Activated T-helper 9 cell treated with anti-CD3 and anti-CD28 coated beads, Interleukin-2, amount 50 U/mL, for 16 hours (primary cell): ENCODE measurements at places on chromosomes 6 and 20.

- DNase-seq, result no peak
Observed at GRCh38 chr6:25872814-25873213, 1.2 kb downstream of the SLC17A3 start.

- no peak for DNase-seq
Observed at GRCh38 chr6:167689278-167689677, 137.4 kb upstream of the AFDN start.

DNA sequence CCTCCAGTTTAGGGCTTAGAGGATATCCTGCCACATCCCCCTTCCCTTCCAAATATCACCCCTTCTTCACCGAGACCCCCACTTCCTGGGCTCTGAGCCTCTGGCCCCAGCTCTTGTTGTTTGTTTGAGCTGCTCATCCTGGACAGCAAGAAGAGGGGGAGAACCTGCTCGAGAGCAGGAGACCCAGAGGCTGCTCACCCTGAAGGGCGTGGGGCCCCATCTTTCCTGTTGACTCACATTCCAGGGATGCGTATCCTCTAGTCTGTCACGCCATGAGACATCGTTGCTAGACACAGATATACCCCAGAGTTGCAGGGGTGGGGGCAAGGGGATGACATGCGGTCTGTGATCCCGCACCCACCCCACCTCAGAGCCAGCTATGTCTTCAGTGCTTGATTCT, 5.7 kb upstream of the TNXB start:
- DNase-seq, result no peak

DNA sequence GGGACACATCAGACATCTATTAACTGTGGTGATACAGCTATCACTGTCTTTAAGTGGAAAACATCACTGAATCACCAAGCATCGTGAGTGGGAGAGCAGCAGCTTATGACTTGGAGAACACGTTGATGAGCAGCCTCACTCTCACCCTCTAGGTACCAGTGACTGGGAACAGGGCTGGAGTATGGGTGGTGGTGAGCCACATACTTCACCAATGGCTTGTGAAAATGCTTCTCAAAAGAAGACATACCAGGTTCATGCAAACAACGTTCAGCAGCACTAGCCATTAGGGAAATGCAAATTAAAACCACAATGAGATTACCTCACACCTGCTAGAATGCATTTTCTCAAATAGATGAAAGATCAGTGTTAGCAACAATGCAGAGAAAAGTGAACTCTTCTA, 25.3 kb downstream of the SNX5 start:
- DNase-seq, result no peak

DNA sequence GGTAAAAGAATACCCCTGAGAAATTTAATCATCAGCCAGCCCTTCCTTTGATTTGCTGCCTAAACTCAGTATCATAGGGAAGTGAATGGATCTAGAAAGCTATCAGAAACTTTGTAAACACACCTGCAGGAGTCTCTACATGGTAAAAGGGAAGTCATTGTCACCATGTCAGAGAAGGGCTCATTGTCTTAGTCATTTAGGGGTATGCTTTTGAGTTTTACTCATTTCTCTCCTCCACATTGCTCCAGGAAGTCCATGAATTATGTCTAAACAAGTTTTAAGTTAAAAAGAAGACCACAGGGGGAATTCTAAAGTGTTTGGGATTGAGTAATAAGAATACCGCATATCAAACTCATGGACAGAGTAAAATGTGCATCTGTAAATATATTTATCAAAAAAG, 2.5 kb downstream of the SLC17A1 start:
- no peak for DNase-seq

DNA sequence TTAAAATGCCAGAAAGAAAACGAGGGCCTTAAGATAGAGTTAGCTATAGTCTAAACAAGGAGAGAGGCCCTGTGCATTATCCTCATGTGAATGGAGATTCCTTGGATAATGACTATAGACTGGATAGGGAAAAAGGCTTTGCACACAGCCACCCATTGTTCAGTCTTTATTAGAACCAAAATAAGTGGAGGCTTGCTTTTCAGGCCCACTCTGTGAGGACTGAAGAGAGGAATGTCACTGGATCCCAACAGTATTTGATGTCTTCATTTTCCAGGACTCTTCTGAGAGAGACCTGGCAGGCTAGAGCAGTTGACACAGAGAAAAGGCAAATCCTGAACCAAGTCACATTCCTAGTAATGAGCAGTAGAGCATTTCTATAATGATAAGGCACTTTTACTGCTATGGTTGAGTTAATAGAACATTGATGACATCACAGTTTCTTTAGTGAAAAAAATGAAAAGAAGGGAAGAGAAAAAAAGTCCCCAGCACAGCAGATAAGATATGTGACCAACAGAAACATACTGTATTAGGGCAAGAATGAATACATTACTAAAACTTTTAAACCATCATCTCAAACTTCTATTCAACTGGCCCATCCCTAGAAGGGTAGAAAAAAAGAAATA, 315.1 kb downstream of the EPHA7 start:
- no peak for DNase-seq

DNA sequence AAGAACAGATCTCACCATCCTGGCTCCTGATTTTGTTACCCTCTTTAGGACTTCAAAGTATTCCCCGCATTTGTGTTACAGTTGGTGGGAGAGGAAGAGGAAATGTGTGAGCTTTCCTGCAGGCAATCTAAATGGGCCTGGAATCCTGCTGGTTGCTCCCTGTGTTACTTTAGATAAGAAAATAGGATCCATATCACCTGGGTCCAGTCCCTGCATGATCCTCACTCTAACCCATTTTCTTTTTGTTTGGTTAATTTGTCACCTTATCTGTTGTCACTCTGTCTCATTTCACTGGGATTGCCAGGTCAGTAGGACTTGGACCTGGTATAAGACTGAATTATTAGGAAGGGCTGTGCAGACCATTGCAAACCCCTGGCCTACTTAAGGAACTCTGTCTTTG, 175.9 kb upstream of the GJE1 start:
- DNase-seq, result no peak

DNA sequence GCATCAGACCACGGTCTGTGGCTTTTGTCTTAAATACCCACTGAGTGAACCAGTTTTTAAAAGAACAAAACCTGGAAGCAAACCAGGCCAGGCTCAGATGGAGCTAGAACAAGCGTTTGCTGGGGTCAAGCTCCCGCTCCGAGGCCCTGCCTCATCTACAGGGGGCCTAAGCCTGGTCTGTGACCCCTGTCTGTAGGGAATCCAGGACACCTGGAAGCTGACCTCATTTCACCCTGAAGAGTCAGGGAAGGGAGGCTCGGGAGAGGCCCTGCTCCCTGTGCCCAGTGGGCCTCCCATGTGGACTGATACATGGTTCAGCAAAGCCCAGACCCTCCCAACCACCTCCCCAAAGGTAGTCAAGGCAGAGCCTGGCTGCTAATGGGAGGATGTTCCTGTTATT, 26.8 kb upstream of the DLGAP4 start:
- DNase-seq, result no peak

GRCh38 chr20:22861990-22862389, 173.1 kb upstream of the SSTR4 start:
- no peak for DNase-seq

DNA sequence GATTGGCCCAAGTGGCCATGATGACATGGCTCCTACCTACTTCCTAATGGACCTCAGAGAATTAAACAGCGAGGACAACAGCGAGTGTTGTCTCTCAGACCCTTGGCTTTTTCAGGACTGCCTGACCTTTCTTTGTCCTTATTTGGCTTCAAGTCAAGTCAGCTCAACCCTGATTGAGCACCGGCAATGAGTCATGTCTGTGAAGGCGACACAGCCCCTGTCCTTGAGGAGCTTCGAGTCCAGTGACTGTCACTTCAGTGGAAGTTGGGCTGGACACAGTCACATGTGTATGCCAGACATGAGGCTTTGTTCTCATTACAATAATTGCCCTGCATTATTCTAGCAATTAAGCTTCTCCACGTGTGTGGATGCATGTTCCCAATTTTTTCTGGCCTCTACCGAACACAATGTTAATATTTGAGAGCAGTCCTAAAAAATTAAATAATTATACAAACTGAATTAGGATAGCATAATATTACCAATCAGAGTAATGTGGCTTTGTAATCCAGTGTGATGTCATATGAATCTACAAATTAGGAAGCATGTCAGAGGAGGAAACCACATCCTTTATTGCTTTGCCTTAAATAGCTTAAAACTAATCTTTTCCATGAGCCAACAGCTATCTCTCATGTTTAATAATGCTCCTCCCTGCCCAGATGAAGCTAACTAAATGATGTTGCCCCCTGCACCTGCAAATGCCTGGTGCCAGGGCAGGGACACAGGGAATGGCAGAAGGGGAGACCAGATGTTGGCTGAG, 178.6 kb downstream of the CDH26 start:
- no peak for DNase-seq

- DNase-seq, result no peak
Observed at GRCh38 chr6:152298848-152299735, 338.1 kb downstream of the SYNE1 start.

DNA sequence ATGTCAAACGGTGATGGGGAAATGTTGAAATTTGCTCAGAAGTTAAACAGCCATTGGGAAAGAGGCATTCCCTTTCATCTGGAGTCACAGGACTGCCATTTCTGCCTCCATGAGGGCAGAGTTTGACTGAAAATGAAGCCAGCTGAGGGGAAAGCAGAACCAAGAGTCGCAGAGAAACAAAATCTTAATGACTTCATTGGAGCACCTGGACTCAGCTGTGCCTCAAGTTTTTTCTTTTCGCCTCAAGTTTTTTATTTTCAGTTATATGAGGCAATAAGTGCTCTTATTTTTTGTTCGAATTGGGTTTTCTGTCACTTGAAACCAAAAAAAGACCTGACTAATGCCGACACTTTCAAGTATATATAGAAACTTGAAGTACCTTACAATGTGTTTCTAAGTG, 161.3 kb downstream of the PKHD1 start:
- no peak for DNase-seq

GRCh38 chr6:11744753-11745152, 33.9 kb downstream of the ADTRP start:
- no peak for DNase-seq

DNA sequence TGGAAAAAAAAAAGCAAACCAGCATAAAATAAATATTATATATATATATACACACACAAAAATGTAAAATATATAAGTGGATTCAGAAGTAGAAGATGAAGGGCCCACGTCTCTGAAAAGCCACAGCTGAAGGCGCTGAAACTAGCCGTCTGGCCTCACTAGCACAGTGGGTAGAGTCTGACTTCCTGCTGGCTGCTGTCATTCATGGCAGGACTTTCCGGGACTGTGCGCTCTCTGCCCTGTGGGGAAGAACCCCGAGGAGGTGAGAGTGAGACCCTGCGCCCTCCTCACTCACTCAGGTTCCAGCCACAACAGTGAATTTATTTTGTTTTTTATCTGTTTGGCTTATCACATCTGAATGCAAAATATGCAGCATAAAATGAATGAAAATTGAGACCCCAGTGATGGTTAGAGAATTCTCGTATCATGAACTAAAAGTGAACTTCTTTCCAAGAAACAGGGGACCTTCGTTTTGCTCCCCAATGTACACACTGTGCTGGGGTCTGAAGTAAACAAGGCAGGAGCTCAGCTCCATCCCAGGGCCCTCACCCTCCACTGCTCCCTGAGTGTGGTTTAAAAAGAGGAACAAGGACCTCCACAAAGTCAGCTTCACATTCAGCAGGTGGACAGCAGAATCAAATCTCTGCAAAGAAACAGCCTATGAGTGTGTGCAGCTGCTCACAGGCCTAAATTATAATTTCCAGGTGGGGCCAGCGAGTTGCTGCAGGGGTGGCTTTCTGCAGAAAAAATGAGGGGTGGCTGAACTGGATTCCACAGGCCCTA, 1.3 kb upstream of the RAMACL start:
- DNase-seq, result no peak

DNA sequence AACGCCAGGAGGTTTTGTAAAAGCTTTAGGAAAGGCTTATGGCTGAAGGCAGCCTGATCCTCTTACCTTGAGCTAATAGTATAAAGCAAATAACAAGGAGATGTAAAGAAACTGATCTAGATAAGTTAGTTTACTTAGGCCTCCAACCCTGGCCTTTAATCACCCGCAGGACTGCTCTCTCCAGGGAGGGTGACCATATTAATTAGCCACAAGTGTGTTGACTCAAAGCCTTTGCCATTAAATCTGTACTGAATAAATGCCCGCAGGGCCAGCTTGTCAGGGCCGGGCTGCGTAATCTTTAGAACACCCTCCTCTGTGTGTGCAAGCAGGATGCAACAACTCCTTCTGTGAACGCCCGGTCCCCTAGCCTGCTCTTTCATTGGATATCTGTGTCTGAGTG, 6.1 kb upstream of the PRSS16 start:
- DNase-seq, result no peak
